ENCODE measurements at places on chromosomes 11 and 22. TPM values are rescaled to one million over a fixed set of nuclear protein-coding genes. Genes with fewer than 3 reads are reported as not detected.

DNA sequence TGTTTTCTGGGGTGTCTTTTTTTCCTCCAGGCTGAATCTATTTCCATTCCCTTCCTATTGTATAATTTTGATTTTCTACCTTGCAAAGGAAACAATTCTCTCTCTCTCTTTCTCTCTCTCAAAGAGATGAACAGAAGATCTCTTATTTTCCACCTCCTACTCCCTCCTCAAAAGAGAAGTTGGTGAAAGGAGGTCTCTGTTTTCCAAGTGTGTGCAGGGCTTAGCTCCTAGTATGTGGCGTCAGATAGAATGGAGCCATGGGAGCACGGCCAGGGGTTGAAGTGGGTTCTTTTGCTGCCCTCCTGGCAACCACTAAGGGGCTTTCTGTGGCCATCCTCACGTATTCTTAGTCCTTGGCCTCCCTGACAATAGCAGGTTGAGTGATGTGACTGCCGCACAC, 480 bp downstream of the TRIM34 start:
- peak overlapping the region; percentile 50 for H3K27ac ChIP-seq
- no peaks in the 10 kb centered on the region for H3K36me3 ChIP-seq
- no peak for DNase-seq
- no peaks in the 10 kb centered on the region for H3K27me3 ChIP-seq
- peaks cover 38% of the 10 kb centered on the region for H3K4me1 ChIP-seq

GRCh38 chr11:126210871-126211235, 597 bp downstream of the RPUSD4 start:
- H3K27ac ChIP-seq: peak overlapping the region; percentile 88
- H3K4me1 ChIP-seq: peaks cover 35% of the 10 kb centered on the region
- H3K4me3 ChIP-seq: peak overlapping the region; percentile 97
- no peaks in the 10 kb centered on the region for H3K27me3 ChIP-seq
- no peak for DNase-seq
- H3K36me3 ChIP-seq: peaks cover 11% of the 10 kb centered on the region

- no peaks in the 10 kb centered on the region for H3K27me3 ChIP-seq
- peaks cover 37% of the 10 kb centered on the region for H3K4me1 ChIP-seq
- H3K36me3 ChIP-seq: no peaks in the 10 kb centered on the region
- no peak overlapping the region for H3K4me3 ChIP-seq
- no peak overlapping the region for H3K27ac ChIP-seq
Observed at GRCh38 chr22:27298332-27298731, 503.2 kb downstream of the MN1 start.

The HPS4 gene
- total RNA-seq: 26.9 TPM

GRCh38 chr11:68357568-68357967, 45.2 kb downstream of the LRP5 start:
- peaks cover 11% of the 10 kb centered on the region for H3K36me3 ChIP-seq
- H3K4me3 ChIP-seq: no peak overlapping the region
- H3K4me1 ChIP-seq: peaks cover 51% of the 10 kb centered on the region
- H3K27ac ChIP-seq: no peak overlapping the region
- no peak for DNase-seq

DNA sequence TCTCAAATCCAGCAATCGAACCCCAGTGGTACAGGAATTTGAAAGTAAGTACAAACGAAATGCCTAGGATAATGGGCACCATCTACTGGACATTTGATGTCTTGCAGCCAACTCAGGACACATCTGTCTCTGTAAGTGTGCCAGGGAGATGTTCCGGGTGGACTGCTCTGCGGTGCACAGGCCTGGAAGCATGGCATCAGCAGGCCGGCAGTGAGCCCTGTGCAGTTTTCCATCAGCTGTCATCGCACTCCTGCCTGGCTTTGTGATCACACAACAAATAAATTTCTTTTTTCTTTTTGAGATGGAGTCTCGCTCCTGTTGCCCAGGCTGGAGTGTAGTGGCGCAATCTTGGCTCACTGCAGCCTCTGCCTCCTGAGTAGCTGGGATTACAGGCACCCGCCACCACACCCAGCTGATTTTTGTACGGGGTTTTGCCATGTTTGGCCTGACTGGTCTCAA, 71.0 kb downstream of the JAM3 start:
- no peaks in the 10 kb centered on the region for H3K27me3 ChIP-seq
- H3K4me3 ChIP-seq: no peak overlapping the region
- no peak for DNase-seq
- H3K27ac ChIP-seq: no peak overlapping the region

The OR52I1 gene
- not detected for total RNA-seq

- H3K27me3 ChIP-seq: peaks cover 6% of the 10 kb centered on the region
- peak; percentile 88 for DNase-seq
- no peak overlapping the region for H3K4me3 ChIP-seq
- no peaks in the 10 kb centered on the region for H3K36me3 ChIP-seq
- H3K4me1 ChIP-seq: no peaks in the 10 kb centered on the region
Observed at GRCh38 chr11:70703141-70704064, 305.1 kb downstream of the CTTN start.

The DUSP8 gene
- 12.1 TPM for total RNA-seq

The OR5L2 gene
- not detected for total RNA-seq

The NELL1 gene
- not detected for total RNA-seq

DNA sequence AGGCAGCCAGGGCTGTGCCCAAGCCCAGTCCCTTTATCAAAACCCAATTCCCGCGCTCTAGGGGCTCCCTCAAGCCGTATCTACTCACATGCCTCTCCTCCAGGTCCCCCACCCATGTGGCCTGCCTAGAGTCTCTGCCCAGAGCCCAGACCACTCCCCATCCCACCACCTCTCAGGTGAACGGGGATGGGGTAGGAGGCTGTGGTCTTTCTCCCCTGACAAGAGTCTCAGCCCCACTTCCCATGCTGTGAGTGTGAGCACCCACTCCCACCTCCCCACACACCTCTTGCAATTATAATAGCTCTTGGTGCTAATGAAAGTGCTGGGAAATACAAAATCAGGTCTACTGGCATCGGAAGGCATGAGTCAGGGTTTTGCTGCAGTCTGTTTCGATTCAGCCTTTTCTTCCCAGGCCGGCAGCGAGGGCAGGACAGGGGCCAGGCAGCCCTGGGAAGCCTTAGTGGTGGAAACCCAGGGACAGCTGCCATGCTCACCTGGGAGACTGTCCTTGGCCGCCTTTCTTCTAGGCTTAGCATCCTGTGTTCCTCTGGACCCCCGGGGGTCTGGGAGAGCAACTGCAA, 16.7 kb upstream of the TMPRSS4 start:
- no peak overlapping the region for H3K4me3 ChIP-seq
- no peaks in the 10 kb centered on the region for H3K36me3 ChIP-seq
- H3K27ac ChIP-seq: no peak overlapping the region
- no peaks in the 10 kb centered on the region for H3K4me1 ChIP-seq
